ENCODE measurements at places on chromosomes 2 and 18.

DNA sequence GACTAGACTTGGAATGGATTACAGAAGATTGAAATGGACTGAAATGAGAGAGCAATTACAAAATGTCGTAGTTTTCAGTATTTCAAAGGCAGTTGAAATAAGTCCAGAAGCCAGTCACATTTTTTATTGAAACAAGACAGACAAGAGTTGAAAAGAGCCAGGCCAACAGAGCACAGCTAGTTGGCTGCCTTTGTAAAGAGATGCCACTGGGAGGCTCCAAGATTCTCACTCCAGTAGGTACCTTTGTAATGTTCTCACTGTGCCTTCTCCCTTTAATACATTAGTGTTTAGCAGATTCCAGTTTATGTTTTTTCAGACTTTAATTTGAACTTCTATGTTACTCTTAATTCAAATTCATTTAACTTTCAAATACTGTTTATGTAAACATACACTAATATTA lies 234.8 kb downstream of the DSEL start:
- no peak for DNase-seq

DNA sequence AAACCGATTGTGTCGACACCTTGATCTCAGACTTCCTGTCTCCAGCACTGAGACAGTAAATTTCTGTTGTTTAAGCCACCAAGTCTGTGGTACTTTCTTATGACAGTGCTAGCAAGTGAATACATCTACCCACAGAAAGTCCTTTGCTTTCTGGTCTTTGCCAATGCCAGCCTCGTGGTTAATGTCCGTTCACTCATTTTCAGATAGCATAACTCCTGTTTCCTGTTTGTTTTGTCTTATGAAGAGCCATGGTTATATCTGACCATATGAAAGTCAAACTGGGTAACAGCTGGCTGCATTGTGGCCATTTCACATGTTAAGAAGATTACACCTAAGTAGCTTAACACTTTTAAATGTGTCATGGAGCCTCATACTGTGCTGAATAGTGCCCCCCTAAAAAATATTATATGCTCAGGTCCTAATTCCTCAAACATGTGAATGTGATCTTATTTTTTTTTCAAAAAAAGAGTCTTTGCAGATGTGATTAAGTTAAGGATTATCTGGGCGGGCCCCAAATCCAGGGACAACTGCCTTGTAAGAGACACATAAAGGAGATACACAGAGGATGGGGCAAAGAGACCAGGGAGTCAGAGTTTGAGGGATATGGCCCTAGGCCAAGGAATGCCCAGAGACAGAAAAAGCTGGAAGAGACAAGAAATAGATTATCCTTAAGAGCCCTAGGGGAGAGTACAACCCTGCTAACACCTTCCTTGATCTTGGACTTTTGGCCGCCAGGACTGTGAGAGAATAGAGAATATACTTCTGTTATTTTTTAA lies 118.0 kb downstream of the KCNE4 start:
- no peak for DNase-seq

DNA sequence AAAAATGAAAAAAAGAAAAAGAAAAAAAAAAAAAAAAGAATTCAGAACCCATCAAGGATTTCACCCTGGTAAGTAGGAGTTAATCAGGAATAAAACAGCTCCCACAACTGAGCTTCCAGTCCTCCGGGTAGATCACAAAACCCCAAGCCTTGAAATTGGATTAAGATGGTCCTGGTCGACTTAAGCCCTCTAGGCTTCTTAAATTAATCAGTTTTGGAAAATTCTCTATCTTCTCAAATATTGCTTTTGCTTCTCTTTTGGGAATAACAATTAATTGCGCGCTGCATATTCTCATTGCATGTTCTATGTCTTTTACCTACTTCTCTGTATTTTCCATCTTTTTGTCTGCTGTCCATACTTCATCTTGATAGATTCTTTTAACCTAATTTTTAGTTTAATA lies 348.0 kb upstream of the MEX3C start:
- DNase-seq, result no peak

DNA sequence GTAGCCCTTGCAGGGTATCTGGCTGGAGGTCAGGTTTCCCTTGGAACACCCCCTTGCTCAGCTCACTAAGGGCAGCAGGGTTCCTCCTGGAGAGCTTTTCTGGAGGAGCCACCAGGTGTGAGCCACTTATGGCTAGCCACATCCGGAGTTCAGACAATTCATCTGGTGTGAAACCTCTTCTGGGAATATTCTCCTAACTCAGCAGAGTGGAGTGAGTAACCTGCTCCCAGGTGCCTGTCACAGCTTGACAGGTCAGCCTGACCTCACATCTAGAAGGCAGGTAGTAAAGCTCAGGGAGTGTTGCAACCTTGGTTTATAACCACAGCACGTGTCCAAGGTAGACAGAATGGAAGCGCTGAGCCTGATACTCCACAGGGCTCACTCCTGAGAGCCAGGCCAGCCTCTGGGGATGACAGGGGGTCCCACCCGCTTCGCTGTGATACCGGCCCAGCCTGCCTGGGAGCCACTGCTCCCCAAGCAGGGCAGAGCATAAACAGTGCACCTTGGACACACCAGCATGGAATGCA lies 62.6 kb upstream of the TGFA start:
- DNase-seq, result no peak

- DNase-seq, result no peak
Observed at GRCh38 chr2:24682304-24682703, 110.9 kb downstream of the PTRHD1 start.

GRCh38 chr2:112621790-112622527 lies 23.8 kb upstream of the SLC20A1 start:
- no peak for DNase-seq

- no peak for DNase-seq
Observed at GRCh38 chr2:119245076-119245840, 21.6 kb downstream of the STEAP3 start.
